ENCODE measurements at places on chromosomes 4 and X. TPM values are rescaled to one million over a fixed set of nuclear protein-coding genes. Genes with fewer than 3 reads are reported as not detected.

Gene CXorf65
- not detected for total RNA-seq

Gene MSANTD1
- total RNA-seq = 1.2 TPM

Gene COPS4
- total RNA-seq = 56.9 TPM

Gene KIT
- 8.7 TPM for total RNA-seq

Gene TMEM255A
- 0.18 TPM for total RNA-seq

Gene GCNA
- total RNA-seq = 1.4 TPM

Gene GK2
- total RNA-seq = 3.9 TPM

Gene RASL11B
- total RNA-seq = 27.1 TPM

Gene SPANXN1
- not detected for total RNA-seq

Gene TEX13B
- total RNA-seq = not detected

Gene S100P
- 21.9 TPM for total RNA-seq

Gene EREG
- 0.51 TPM for total RNA-seq

Gene GRID2
- total RNA-seq = 11.0 TPM

Gene VSIG4
- 31.5 TPM for total RNA-seq

Gene CT55
- total RNA-seq = 2.5 TPM

Gene MGAT4D
- total RNA-seq = 3.2 TPM

- DNase-seq = no peak
Observed at GRCh38 chr4:8176547-8177399, 18.2 kb upstream of the ABLIM2 start.

GRCh38 chr4:153038623-153039311 is 102.6 kb downstream of the FHDC1 start:
- DNase-seq = peak; percentile 42

DNA sequence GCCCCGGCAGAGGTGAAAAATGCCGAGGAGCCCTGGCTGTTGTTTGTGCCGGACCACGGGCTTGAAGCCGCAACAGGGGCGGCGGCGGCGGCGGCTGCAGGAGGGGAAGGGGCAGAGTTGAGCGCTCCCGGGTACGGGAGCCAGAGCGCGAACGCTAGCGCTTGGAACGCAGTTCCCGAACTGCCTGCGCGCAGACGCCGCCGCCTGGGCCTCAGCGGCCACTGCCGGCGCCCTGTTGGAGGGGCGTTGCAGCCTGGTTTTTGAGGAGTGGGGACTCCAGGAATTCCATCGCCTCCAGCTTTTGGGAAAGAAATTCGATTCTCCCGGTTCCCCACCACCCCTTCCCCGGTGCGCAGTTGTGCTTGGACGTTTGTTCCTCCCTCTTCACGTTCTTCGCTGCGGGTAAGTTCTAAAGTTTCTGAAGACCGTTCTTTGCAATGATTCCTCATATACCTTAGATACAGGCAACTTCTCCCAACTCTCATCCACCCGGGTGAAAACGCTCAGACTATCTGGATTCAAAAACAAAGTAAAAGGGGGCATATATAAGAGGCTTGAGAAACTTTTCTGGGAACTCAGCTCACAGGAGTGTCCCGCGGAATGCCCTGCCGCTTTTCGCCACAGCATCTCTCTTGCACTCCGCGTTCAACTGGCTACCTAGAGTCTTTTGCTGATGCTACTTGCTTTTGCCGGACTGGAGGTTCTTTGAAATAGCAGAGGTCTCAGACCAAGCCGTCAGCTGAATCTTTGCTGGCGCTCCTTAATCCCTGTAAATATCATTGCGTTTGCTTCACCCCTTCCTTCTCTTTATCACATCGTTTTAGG is 1.0 kb downstream of the FAT4 start:
- peak; percentile 12 for DNase-seq

- DNase-seq = no peak
Observed at GRCh38 chr4:28636971-28637370, 1776.3 kb downstream of the STIM2 start.

DNA sequence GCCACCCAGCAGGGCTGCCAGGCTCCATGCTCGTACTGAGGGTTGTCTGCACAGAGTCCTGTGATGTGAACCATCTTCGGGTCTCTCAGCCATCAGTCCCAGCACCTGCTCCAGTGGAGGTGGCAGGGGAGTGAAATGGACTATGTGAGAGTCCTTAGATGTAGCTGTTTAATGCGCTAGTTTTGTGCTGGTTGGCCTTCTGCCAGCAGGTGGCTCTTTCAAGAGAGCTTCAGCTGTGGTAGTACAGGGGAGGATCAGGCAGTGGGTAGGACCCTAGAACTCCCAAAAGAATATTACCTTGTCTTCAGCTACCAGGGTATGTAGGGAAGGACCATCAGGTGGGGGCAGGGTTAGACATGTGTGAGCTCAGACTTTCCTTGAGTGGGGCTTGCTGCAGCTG is 1066.0 kb downstream of the GLUD2 start:
- no peak for DNase-seq

DNA sequence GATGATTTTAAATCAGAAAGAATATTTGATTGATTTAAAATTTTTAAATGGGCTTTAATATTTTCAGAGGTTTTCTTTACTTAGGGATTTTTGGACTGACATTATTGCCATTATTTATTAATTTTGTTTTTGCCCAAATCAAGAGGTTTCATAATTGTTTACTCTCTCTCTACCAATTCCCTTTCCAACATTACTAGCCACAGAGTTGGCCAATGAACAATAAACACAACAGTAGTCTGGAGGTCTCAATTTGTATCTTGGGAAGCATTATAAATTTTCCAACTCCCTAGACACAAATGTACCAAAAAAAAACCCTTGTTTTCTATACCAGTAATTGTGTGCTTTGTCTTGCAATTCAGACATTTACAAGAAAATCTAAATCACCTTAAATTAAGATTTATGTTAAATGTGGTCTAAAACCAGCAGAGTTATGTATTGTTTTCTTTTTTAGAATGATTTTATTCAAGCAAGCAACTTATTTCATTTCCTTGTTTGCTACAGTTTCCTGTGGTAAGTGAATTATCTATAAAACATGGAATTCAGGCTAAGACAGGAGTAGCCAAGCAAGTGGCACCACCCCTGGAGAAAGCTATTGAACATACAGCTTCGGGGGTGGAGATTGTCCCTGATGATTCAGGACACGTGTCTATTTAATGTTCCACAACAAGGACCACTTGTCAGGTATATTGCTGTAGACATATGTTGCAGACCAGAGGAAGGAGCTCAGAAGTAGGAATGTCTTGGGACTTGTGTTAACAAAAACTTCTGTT is 622 bp downstream of the KLKB1 start:
- DNase-seq = no peak

DNA sequence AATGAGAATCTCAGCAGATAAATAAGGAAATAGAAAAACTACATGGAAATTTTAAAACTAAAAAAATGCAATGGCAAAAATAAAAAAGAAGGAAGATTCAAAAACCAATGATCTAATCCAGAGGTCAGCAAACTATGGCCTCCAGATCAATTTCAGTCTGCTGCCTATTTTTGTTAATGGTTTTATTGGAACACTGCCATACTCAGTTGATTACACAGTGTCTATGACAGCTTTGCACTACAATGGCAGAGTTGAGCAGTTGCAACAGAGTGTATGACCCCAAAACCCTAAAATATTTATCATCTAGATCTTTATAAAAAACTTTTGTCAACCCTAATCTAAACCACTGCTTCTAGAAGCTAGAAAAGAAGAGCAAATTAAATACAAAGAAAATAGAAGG is 170.3 kb downstream of the RAB28 start:
- no peak for DNase-seq

- DNase-seq = peak; percentile 15
Observed at GRCh38 chr4:74997948-74998729, 65.2 kb downstream of the PARM1 start.

GRCh38 chr4:64158648-64159326 is 250.5 kb downstream of the TECRL start:
- peak; percentile 63 for DNase-seq

- DNase-seq = no peak
Observed at GRCh38 chr4:38139187-38139586, 179.0 kb downstream of the PTTG2 start.

DNA sequence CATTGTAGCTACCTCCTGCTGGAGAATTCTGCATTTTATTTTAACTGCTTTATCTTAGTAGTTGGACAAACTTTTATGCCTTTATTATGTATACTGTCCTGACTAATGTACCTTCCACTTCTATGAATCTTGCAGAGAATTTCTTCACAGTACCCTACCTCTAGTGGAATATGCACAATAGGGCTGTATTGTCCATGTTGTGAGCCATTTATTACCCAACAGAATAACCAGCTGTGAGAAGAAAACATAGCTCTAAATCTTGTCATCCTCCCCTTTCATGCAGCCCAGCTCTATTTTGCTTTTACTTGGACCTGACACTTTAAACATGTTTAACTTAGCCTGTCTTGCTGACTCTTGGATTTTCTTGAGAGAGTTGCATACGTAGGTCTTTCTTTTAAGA is 56.2 kb downstream of the MCUB start:
- DNase-seq = no peak

GRCh38 chrX:1412551-1413161 is 20.7 kb upstream of the SLC25A6 start:
- no peak for DNase-seq

DNA sequence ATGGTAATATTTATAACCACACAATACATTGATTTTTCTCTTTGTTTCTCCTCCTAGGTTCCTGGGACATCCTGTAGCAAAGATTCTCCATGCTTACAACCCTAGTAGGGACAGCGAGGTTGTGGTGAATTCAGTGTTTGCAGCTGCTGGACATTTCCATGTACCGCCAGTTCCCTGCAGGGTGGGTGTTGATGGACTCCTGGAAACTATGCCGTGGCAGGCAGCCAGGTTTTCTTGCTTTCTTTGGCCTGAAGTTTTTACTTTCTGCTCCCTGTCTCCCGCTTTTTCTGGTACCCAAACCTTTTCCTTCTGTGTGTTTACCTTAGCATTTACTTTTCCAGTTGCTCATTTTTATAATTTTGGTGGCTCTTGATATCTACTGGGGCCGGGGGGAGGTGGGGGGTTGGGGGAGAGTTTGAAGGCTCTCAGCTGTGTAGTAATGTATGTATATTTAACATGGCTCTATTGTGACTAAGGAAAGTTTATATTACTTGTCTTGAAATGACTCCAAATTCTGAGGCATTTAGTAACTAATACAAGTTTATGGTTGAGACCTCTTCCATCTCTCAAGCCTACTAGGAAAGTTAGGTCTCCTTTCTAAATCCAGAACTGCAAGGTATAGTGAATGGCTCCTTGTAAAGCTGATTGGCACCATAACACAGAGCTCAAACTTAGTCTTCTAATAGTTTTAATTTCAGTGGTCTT is 89.7 kb downstream of the TMEM131L start:
- DNase-seq = peak; percentile 34

GRCh38 chrX:149003863-149004660 is 501.0 kb downstream of the IDS start:
- DNase-seq = no peak

DNA sequence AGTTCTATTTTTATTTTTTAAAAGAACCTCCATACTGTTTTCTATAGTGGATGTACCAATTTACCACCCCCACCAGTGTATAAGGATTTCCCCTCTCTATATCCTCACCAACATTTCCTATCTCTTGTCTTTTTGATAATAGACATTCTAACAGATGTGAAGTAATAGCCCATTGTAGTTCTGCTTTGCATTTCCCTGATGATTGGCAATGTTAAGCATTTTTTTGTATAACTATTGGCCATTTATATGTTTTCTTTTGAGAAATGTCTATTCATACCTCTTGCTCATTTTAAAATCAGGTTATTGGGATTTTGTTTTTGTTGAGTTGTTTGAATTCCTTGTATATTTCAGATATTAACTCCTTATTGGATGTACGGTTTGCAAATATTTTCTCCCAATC is 251.1 kb upstream of the HTR2C start:
- DNase-seq = no peak

- DNase-seq = no peak
Observed at GRCh38 chr4:187451776-187452175, 543.8 kb upstream of the ZFP42 start.

DNA sequence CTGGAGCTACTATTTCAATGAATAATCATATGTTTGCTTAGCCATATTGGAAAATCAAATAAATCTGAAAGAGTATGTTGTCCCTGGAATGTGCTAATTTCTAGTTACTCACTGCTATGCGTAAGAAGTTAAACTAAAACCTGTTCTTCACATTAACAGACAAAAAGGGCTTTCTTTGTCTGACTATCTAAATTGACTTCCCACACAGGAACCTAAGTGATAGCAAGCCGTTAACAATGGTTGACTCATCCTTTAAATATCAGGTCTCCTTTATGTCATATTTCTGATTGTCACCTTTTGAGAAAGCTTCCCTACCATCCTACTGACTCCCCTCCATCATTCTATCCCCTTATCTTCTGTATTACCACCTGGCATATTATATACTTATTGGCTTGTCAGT is 81.4 kb downstream of the AMELX start:
- DNase-seq = no peak

GRCh38 chr4:7360806-7361205 is 73.9 kb downstream of the PSAPL1 start:
- no peak for DNase-seq

DNA sequence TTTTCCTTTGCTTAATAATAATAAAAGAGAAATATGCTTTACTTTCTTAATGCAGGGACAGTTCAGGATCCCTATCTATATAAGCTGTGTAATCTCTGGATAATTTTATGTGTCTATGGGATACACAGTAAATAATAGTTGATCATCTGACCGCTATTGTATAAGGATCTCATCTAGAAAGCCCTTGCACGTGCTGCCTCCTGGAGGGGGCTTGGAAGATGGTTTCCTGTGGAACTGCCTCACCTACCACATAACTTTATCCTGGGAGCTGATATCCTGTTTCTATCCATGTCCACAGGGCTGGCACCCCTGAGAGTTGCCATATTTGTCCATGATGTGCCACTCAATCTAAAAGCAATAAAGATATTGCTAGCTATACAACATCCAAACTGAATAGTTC is 139.3 kb upstream of the FRMPD4 start:
- no peak for DNase-seq

GRCh38 chrX:139204898-139205667 is 325.5 kb upstream of the F9 start:
- peak; percentile 68 for DNase-seq

DNA sequence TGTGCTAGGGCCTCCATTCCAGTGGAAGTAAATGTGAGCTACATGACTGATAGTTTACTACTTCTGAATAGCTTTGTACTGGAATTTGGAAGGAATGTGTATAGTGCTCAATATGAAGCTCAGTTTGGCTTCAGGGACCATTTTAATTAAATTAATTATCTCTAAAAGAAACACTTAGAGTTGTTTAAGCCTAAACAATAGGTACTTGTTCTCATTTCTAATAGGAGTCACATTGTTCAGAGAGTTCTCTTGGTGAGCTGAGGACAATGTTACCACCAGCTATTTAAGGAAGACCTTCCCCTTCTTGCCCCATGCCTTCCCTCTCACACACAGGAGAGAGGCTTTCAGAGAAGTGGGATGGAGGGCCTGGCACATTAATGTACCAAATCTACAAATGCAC is 78.3 kb downstream of the CHIC2 start:
- no peak for DNase-seq

- no peak for DNase-seq
Observed at GRCh38 chr4:152609481-152609880, 70.3 kb downstream of the TMEM154 start.

GRCh38 chr4:118799231-118799942 is 36.5 kb downstream of the SEC24D start:
- no peak for DNase-seq

DNA sequence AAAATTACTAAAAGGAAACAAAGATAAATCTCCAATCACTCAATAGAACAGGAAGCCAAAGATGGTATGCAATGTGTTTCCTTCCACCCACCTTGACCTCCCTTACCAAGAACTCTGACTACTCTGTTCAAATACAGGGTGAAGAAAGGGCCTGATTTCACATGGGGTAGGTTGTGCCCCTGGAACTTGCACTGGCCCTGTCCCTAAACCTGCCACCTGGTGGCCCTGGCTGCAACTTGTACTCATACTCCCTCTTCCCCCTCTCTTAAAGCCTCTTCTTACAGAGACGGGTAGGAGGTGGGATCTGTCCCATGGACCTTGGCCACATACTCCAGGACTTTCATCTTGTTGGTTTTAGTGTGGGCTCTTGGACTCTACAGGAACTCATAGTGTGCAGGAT is 17.3 kb upstream of the TMEM185A start:
- no peak for DNase-seq
